ENCODE measurements at places on chromosomes 6 and 20. TPM values are rescaled to one million over a fixed set of nuclear protein-coding genes. Genes with fewer than 3 reads are reported as not detected.
A peak's percentile ranks its signal among the peaks of the same experiment; 100 is the strongest.

- DNase-seq, result no peak
- H3K4me3 ChIP-seq, result no peak overlapping the region
- H3K27ac ChIP-seq, result 0 out of 2 replicates have a peak overlapping the region, but pooled peaks have one; percentile 8
- peaks cover 66% of the 10 kb centered on the region for H3K4me1 ChIP-seq
- no peaks in the 10 kb centered on the region for H3K27me3 ChIP-seq
These were observed 82.0 kb downstream of the PTPRK start for GRCh38 chr6:128438393-128438792.

Gene ZNF292
- total RNA-seq, result 39.9 TPM

Gene BEND3
- total RNA-seq, result 25.4 TPM

Gene MUC21
- not detected for total RNA-seq

GRCh38 chr6:6927521-6928361 lies 180.0 kb upstream of the RREB1 start:
- H3K36me3 ChIP-seq, result no peaks in the 10 kb centered on the region
- no peak overlapping the region for H3K4me3 ChIP-seq
- H3K27ac ChIP-seq, result no peak overlapping the region
- peak; percentile 20 for DNase-seq

DNA sequence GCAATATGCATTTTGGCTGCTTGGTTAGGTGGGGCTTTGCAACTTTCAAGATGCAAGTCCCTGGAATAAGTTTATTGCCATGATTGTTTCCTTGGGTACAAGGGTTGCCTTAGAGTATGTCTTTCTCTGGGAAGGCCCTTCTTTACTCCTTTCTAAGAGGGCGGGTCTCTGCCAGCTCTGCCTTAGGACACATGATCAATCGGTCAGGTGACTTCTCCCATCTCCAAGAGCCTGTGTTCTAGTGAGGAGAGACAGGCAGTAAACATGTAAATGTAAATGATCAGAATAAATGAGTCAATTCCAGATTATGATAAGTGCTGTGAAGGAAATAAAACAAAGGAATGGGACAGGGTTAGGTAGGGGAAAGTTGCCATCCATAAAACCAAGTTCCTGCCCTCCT lies 43.2 kb upstream of the BCAS1 start:
- DNase-seq, result no peak
- no peaks in the 10 kb centered on the region for H3K27me3 ChIP-seq
- H3K27ac ChIP-seq, result no peak overlapping the region
- no peak overlapping the region for H3K4me3 ChIP-seq

Gene RBM24
- total RNA-seq, result 0.63 TPM

DNA sequence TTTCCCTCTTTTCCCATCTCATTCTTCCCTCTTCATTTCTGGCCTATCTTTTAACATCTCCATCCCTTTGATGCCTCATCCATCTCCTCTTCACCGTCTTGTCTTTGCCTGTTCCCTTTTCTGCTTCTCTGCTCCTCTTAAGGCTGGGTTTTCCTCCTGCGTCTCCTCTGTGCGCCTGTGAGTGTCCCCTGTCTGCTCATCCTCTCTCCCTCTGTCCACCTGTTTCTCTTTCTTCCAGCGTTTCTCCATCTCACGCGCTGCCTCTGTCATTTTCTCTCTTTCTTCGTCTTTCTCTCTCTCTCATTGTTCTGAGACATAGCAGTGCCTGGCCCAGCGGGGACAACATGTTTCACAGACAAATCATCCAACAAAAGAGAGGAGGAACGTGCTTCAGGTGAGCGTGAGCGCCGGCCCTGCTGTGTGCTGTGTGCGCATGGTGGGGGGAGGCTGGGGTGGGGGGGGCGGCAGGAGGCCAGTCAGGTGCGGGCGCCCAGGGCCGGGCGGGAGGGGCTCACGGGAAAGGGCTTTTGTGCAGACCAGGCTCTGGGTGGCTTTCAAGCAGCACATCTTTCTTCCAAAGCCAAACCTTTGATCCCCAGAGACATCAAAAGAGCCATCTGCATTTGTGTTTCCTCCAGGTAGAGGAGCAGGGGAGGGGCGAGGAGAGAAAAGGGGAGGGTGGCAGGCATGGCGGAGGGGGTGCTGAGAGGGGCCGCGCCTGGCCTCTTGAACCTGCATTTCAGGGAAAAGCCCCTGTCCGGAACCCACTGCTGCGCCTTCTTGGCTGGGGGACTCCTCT lies 121.3 kb downstream of the VEGFA start:
- peaks cover 18% of the 10 kb centered on the region for H3K4me1 ChIP-seq
- H3K27me3 ChIP-seq, result peaks cover 11% of the 10 kb centered on the region
- H3K36me3 ChIP-seq, result no peaks in the 10 kb centered on the region
- H3K4me3 ChIP-seq, result peak overlapping the region; percentile 37
- H3K27ac ChIP-seq, result no peak overlapping the region
- DNase-seq, result peak; percentile 35

Gene TPD52L2
- 87.2 TPM for total RNA-seq

Gene SLC32A1
- 0.09 TPM for total RNA-seq

- H3K27me3 ChIP-seq, result no peaks in the 10 kb centered on the region
- no peak overlapping the region for H3K27ac ChIP-seq
- peaks cover 26% of the 10 kb centered on the region for H3K36me3 ChIP-seq
These were observed 23.9 kb downstream of the SRC start for GRCh38 chr20:37369846-37370245.

DNA sequence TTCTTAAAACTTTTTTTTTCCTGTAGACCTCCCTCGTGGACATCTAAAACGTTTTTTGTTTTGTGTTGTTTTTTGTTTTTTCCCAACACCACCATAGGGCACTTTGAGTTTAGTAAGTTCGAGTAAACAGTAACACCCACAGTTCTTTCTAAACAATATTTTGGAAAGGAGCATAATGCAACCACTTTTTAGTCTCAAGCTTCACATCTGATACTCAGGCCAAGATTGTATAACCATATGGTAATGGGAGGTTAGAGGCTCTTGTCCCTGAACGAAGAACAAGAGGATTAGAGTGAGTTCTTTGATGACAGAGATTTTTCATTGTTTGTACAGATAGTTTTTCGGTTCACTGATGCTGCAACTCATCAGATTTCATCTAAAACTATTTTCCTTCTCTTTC lies 144.6 kb downstream of the MTHFD1L start:
- no peak overlapping the region for H3K4me3 ChIP-seq
- H3K36me3 ChIP-seq, result peaks cover 18% of the 10 kb centered on the region
- H3K27me3 ChIP-seq, result no peaks in the 10 kb centered on the region
- DNase-seq, result no peak
- H3K27ac ChIP-seq, result peak overlapping the region; percentile 83

DNA sequence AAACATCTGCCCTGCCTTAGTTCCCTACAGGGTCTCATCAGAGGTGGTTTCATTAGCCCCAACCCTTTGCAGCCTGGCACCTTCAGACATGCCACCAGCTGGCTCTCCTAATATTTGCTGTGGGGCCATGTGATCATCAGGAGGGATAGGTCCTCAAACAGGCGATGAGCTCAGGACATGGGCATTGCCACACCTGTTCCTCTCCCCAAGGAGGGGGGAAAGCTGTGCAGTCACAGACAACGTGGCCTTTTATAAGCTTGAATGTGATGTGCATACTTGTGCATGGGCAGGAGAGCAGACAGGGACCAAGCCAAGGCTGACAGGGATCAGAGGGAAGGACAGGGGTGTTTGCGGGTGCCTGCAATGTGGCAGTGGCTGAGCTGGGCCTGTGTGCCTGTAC lies 78.8 kb upstream of the ZNFX1 start:
- no peaks in the 10 kb centered on the region for H3K4me1 ChIP-seq
- DNase-seq, result no peak
- no peak overlapping the region for H3K4me3 ChIP-seq
- H3K27ac ChIP-seq, result no peak overlapping the region

DNA sequence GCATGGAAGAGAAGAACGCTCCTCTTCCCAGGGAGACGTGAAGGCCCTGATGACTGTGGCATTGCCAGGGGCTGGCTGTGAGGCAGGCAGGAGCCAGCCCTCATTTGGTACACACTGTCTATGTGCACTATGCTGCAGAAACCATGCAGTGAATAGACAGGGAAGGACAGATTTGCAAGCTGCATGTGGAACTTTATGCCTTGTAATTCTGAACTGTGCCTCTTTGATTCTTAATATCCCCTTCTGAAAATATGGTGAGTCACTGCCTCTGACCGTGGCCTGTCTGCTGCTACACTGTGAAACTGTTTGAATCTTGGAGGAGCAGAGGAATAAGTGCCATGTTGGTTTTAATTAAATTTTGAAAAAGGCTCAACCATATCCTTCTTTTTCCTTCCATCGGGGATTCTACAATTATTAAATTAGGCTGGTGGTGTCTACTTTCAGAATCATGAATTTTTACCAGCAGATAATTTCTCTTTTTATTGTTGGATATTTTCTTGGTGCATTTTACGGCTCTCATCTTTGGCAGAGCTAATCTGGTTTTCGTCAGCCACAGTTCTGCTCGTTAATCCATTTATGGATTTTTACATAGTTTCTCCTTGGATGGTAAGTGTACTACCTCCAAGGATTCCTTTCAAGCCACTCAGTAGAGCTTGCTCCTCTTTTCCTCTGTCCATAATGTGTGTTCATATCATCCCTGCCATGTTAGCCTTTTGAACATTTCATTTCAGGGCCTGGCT lies 301.0 kb upstream of the SLC35B3 start:
- DNase-seq, result no peak
- H3K4me3 ChIP-seq, result no peak overlapping the region
- no peaks in the 10 kb centered on the region for H3K36me3 ChIP-seq
- H3K27ac ChIP-seq, result no peak overlapping the region

DNA sequence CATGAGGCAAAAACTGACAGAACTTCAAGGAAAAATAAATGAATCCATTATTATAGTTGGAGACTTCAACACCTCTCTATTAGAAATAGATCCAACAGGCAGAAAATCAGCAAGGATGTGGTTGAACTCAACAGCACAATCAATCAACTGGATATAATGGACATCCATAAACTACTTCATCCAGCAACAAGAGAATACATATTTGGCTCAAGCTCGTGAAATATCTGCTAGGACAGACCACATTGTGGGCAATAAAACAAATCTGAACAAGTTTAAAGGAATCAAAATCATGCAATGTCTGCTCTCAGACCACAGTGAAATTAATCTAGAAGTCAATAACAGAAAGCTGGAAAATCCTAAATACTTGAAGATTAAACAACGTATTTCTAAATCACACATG lies 362.6 kb downstream of the CD109 start:
- no peak for DNase-seq
- no peaks in the 10 kb centered on the region for H3K36me3 ChIP-seq
- no peak overlapping the region for H3K4me3 ChIP-seq
- H3K27me3 ChIP-seq, result no peaks in the 10 kb centered on the region

DNA sequence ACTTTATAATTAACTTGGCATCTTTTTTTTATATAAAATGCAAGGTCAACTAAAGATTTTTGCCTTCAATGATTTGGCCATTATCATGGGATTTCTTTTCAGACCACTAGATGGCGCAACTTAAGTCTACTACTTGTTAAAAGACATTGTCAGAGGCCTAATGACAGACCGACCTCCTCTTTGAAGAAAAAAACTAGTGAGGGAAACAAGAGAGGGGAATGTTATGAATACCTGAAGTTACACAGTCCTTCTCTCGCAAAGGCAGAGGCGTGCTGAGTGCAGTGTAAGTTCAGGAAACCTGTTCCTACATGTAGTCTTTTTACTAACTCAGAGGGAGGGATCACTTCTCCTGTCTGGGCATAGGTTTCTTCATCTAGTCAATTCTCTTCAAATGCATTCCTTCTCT lies 9.3 kb downstream of the TRAPPC3L start:
- no peak overlapping the region for H3K4me3 ChIP-seq
- DNase-seq, result no peak
- no peaks in the 10 kb centered on the region for H3K36me3 ChIP-seq
- no peak overlapping the region for H3K27ac ChIP-seq

DNA sequence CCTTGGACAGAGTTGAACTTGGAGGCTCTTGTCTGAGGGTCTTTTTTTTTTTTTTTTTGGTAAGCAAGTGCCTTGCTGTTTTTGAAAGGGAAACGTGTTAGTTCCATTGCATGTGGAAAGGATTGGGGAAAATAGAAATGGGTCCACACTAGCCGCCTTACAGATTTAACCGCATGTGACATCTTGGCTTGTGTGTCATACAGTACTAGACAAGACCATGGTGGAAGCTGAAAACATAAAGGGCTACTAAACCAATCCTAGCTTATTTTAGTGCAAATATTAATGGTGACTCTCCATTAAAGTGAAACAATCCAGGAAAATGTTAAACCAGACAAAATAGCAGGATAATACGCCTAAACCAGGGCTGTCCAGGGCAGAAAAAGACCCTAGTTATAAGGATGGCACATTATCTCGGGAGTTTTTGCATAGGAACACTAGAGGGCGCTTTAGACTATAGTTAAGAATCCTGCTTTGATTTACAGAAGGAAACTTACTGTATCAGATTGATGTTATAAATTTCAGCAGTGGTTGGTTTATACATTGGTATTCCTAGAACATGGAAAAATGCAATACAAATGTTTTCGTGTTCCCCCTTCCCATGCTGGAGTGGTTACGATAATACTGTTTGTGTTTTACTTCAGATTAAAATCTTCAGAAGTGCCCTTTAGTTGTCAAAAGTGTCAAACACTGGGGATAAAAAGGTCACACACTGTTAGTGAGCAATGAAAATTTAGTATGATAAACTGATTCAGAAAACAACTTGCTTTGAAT lies 59.8 kb upstream of the DEK start:
- no peaks in the 10 kb centered on the region for H3K27me3 ChIP-seq
- no peak overlapping the region for H3K4me3 ChIP-seq
- peaks cover 26% of the 10 kb centered on the region for H3K4me1 ChIP-seq

DNA sequence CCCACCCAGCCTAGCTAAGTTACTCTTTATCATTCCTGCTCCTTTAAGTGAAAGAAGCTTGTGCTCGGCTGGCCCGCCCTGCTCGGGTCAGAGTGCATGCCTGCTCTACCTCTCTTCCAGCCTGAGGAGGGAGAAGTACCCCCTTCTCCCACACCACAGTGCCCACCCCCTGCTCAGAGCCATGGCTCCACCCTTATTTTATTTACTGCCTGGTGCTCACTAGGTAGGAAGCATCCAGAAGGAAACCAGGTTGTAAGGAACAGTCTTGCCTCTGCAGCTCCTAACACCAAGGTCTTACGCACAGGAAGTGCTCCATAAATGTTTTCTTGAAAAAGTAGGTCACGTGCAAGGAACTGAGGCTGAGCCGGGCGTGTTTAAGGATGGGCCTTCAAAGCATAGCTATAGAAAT lies 105.7 kb upstream of the SNX9 start:
- peaks cover 14% of the 10 kb centered on the region for H3K27me3 ChIP-seq
- no peaks in the 10 kb centered on the region for H3K36me3 ChIP-seq
- no peak overlapping the region for H3K4me3 ChIP-seq
- H3K4me1 ChIP-seq, result peaks cover 43% of the 10 kb centered on the region

GRCh38 chr6:39951191-39951590 lies 16.9 kb upstream of the MOCS1 start:
- peaks cover 4% of the 10 kb centered on the region for H3K27me3 ChIP-seq
- H3K4me3 ChIP-seq, result no peak overlapping the region
- H3K4me1 ChIP-seq, result no peaks in the 10 kb centered on the region
- H3K27ac ChIP-seq, result no peak overlapping the region
- DNase-seq, result no peak
- no peaks in the 10 kb centered on the region for H3K36me3 ChIP-seq

GRCh38 chr6:88238065-88238464 lies 71.9 kb upstream of the CNR1 start:
- no peaks in the 10 kb centered on the region for H3K4me1 ChIP-seq
- H3K27ac ChIP-seq, result no peak overlapping the region
- 0 out of 2 replicates have a peak, but pooled peaks cover 7% of the 10 kb centered on the region for H3K27me3 ChIP-seq
- H3K36me3 ChIP-seq, result peaks cover 16% of the 10 kb centered on the region
- no peak overlapping the region for H3K4me3 ChIP-seq

Data from WTC11 (cell line).